ENCODE measurements at places on chromosomes 5 and 9.

- DNase-seq, result no peak
These were observed 830 bp downstream of the ADAMTSL1 start for GRCh38 chr9:18474783-18475182.

- no peak for DNase-seq
These were observed 262.5 kb upstream of the CHD1 start for GRCh38 chr5:99191206-99191745.

- DNase-seq, result no peak
These were observed 6.1 kb downstream of the SLC31A1 start for GRCh38 chr9:113227436-113227835.

GRCh38 chr5:124952079-124952478 lies 205.6 kb upstream of the ZNF608 start:
- DNase-seq, result no peak

GRCh38 chr5:39074017-39074814 lies at the start of gene RICTOR:
TSS of gene RICTOR (minus strand) at chr5:39074399. CDS start at chr5:39074377, 22 bp downstream.
- DNase-seq, result peak; percentile 95

DNA sequence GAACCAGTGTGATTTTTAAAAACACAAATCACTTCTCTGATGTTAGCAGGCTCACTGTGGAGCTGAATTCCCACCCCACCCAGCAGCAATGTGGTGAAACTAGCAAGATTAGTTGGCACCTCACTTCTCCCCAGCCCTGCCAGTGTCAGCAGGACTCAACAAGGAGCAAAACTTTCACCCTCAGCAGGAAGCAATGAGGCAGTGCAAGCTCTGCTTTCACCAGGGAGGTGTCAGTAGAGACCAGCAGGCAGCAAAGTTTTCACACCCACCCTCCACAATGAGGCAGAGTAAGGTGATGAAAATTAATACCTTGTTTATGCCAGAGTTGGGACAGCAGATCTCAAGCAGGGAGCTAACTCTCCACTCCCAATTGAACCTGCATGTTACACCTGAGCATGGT lies 565.0 kb downstream of the CETN3 start:
- DNase-seq, result no peak

DNA sequence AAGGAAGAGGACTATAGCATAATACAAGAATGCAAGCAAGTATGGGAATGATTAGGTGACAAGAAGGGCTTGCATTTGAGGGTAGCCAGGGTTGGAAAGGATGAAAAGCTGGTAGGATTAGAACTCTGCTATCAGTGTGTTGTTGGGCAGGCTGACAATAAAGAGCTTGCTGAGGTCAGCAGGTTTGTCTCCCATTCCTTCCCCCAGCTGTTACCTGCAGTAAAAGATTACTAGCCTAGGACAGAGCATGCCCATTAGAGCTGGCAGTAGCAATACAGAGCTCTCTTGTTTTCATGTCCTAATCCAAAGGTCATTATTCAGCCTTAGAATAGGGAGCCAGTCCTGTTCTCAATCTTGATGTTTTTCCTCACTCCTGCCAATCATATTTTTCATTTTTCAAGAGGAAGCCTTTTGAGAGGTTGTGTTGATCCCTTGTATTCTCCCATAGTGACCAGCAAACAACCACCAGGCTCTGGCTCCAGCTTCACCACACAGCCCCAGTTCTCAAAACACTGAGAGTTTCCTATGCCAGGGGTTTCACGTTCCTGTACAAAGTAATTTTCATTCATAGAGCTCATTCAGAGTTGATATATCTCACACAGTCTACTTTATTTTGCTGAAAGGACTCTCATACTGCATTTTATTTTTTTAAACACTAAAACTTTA lies 71.7 kb downstream of the OR2K2 start:
- no peak for DNase-seq

- no peak for DNase-seq
These were observed 6.5 kb downstream of the CAST start for GRCh38 chr5:96668725-96669124.

GRCh38 chr5:157947156-157947555 lies 88.2 kb upstream of the CLINT1 start:
- no peak for DNase-seq

- no peak for DNase-seq
These were observed 302 bp downstream of the LCN9 start for GRCh38 chr9:135663451-135663770.

DNA sequence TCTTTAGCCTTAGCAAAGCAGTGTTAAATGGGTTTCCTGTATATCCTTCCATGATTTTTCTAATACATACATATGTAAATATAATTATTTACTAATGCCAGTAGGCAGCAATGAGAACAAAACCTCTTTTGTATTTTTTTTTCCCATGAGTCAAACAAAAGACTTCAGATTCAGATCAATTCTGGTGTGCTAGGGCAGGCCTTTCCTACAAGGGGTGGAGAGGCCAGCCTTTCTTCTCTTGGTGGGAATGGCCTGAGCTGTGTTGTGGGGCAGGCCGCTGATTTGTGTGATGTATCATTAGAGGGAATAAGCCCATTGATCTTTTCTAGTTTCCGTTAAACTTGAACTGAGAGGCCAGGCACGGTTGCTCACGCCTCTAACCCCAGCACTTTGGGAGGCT lies 115.5 kb upstream of the DMRT1 start:
- no peak for DNase-seq

GRCh38 chr9:20356403-20357036 lies 265.8 kb downstream of the MLLT3 start:
- DNase-seq, result peak; percentile 67

- no peak for DNase-seq
These were observed 66.9 kb upstream of the SLIT3 start for GRCh38 chr5:169367861-169368260.

- peak; percentile 57 for DNase-seq
These were observed 384.5 kb upstream of the PIK3R1 start for GRCh38 chr5:67831048-67831447.

- no peak for DNase-seq
These were observed 21.5 kb upstream of the JADE2 start for GRCh38 chr5:134503937-134504437.

- DNase-seq, result no peak
These were observed 64.2 kb upstream of the IRX1 start for GRCh38 chr5:3531320-3531986.

GRCh38 chr5:177500685-177501522 lies 3.5 kb upstream of the PDLIM7 start:
- peak; percentile 76 for DNase-seq

- DNase-seq, result no peak
These were observed 261.9 kb downstream of the GADD45G start for GRCh38 chr9:89866701-89867100.

DNA sequence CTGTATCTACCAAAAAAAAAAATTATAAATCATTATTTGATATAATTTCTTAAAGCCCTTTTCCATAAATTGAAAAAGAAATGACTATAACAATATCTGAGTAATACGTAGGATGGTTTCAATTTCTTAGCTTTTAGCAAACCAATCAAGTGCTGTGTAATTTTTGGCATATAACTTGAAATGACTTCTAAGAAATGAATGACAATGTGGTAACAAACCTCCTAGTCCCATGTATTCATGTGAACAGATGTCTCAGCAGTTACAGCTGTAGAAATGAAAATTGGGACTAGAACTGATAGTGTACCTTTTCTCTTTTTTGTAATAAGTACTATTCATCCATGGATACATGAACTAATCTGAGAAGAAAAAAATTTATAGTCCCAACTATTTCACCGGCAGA lies 307.0 kb downstream of the BNC2 start:
- no peak for DNase-seq

GRCh38 chr9:136969150-136969549 lies 8.2 kb upstream of the PTGDS start:
- no peak for DNase-seq

Data from NCI-H748 treated with DMSO at 0.1 percent for 48 hours (cell line).